ENCODE measurements at places on chromosomes 13 and 19.

DNA sequence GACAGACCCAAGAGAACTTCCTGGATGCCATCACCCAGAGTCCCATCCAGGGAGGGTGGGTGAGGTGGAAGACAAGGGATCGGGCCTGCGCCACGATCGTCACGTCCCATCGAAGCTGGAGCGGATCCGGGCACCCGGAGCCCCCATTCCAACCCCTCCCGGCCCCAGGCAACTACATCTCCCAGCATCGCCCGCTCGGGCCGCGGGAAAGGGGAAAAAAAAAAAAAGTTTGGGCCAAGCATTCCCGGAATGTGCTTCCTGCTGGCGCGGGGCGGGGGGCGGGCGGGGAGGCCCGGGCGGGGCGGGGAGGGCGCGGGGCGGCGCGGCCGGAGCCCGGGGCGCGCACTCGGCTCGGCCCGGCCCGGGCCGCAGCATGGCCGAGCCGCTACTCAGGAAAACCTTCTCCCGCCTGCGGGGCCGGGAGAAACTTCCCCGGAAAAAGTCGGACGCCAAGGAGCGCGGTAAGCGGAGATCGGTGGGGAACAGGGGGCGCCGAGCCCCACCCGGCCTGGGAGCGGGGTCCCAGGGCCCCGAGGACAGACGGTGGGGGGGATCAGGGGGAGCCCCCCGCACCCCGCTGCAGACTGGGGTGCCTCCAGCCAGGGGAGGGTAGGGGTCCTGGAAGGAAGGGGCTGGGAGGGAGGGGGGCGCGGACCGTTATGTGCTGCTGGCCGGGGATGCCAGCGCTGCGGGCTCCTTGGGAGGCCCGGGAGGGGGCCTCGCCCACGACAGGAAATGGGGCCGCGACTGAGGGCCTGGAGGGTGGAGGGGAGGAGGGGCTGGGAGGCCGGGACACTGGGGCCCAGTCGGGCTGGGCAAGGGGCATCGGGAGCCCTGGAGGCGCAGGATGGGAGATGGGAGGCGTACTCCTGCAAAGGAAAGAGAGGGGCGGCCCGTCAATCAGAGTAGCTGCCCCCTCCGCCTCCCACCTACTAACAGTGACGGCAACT is at the start of gene SYDE1:
Gene SYDE1, plus strand, starts transcription at position 341 of the 950 bp plus-strand sequence. Its CDS starts 33 bp downstream, at position 374.
- no peak for DNase-seq

GRCh38 chr19:55552620-55553019 is 7.3 kb upstream of the SBK3 start:
- no peak for DNase-seq

GRCh38 chr19:16069813-16070365 is 6.4 kb upstream of the TPM4 start:
- no peak for DNase-seq

DNA sequence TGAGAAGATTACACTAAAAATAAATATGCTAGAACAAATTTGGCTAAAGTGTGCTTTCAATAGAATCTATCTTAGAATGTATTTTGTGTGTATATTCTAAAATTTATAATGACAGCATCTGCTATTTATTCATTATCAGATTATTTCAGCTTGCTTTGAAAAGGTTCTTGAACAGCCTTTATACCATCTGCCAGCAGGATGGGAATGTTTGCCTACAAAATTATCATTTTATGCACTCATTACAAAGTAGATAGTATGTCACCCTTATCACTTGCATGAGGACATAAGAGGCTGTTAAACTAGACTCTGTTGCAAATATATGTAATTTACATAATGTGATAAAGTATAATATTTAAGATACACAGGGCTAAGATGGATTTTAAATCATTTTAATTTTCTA is 1286.9 kb upstream of the PCDH20 start:
- DNase-seq: no peak

DNA sequence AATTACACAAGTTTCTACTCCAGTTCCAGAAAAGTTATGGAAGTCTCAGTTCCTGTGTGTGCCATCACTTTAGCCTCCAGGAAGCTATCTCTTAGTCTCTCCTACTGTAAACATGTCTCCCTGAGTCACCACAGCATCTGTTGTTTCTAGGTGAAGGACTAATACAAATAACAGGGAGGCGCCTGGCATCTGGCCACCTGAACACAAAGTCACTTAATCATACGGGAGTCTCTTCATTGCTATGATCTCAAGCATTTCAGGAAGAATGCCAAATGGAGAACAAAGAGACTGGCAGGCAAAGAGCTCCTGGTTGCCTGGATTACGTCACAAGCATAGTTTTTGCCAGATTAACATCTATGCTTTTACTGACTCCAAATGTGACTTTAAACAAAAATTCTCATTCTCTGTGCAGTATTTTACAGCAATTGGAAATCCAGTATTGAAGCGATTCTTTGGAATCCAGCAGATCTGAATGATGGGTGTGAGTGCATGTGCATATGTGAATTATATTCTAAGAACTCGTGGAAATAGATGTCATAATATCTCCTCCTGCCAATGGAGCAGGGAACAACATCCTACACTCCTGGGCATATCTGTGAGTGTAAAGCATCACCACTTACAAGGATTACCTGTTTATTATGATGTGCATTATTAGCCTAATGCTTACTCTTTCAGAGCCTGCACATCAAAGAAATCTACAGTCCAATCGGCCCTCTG is 572.8 kb downstream of the PCDH9 start:
- DNase-seq: no peak

GRCh38 chr13:66210677-66211076 is 1019.5 kb downstream of the PCDH9 start:
- no peak for DNase-seq

GRCh38 chr19:7746903-7747884 is at the start of gene CD209:
CD209 (minus strand) TSS chr19:7747534; CDS start chr19:7747511, 23 bp downstream.
- no peak for DNase-seq

DNA sequence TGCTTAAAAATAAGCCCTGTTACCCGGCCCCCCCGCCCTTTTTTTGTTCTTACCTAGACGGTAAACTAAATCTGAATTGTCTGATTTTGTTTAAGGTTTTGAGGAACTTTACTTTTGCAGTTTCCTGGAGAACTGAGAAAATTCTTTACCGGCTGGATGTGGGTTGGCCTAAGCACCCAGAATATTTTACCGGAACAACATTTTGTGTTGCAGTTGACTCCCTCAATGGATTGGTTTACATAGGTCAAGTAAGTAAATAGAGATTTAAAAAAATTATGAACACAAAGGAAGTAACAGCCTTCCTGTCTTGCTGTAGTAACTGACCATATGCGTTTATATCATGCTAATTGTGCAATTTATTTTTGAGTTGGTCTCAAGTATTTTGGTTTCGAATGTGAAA is 785 bp downstream of the NHLRC3 start:
- DNase-seq: no peak

DNA sequence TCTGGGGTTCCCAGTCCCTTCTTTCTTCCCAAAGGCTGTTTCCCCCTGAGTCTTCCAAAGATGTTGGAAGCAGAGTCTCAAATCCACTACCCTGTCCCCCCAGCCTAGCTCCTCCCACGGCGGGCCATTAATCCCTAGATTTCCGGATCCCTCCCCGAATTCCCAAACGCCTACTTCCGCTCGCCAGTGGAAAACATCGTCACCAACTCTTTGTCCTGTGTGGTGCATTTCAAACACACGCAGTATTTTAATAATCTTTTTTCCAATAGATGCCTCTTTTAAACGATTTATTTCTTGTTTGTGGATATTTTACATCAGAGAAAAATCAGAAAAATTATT is 610 bp downstream of the ZNF791 start:
- no peak for DNase-seq

GRCh38 chr13:94711561-94712286 is 621 bp downstream of the SOX21 start:
- no peak for DNase-seq

GRCh38 chr13:81487151-81487550 is 1146.2 kb upstream of the SPRY2 start:
- no peak for DNase-seq

- no peak for DNase-seq
Observed at GRCh38 chr13:41467425-41467945, 10.1 kb downstream of the RGCC start.

DNA sequence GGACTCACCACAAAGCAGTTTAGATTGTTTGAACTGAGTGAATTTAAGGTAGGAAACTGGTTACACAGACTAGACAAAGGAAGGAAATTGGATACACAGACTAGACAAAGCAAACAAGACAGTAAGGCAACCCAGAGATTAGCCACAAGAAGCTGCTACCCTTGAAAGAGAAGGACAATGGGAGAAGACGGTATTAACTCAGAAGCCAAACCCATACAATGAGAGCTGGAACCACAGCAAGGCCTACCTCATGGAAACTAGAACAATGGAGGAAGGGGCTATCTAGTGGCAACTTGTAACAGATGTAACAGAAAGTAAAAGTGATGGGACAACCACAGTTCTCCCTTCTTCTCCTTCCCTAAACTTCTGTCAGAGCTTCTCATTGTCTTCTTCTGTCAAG is 410.9 kb upstream of the SPRY2 start:
- no peak for DNase-seq

GRCh38 chr13:109344552-109345157 is 441.7 kb downstream of the IRS2 start:
- no peak for DNase-seq

DNA sequence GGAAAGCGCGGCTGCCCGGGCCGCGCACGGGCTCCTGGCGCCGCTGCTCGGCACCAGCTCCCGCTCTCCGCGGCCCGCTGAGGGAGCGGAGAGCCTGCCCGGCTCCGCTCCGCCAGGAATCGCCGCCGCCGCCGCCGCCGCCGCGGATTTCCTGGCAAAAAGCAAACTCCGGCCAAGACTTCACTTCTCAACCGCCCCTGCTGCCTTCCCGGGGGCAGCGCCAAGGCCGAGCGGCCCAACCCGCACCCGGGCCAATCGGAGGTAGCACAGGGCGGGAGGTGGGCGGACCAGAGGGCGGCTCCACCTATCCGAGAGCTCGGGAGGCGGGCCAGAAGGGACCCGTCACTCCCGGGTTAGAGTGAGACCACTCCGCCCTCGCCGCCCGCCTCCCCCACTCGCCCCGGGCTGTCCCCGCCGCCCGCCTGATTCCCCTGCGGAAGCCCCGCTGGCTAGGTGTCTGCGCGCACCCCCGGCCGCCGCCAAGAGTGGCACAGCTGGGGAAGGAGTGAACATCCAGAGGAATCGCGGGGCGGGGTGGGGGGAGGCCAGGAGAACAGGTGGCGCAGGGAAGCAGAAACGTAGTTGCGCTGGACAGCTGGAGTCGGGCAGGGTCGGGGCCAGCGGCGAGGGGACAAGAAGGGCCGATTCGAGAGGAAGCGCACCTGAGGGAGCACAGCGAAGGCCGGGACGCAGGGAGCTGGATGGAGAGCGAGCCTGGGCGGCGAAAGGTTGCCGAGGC is at the start of gene LNX2:
Gene LNX2, minus strand, starts transcription at position 153 of the 739 bp plus-strand sequence. CDS start 38,826 bp downstream, outside the sequence.
- peak; percentile 96 for DNase-seq

- no peak for DNase-seq
Observed at GRCh38 chr19:29645911-29646310, 19.4 kb upstream of the PLEKHF1 start.

GRCh38 chr13:44347301-44347700 is 26.3 kb upstream of the SERP2 start:
- DNase-seq: no peak

- no peak for DNase-seq
Observed at GRCh38 chr13:77349365-77349764, 22.5 kb upstream of the MYCBP2 start.

- DNase-seq: no peak
Observed at GRCh38 chr13:91400063-91400399, 1.6 kb downstream of the GPC5 start.

DNA sequence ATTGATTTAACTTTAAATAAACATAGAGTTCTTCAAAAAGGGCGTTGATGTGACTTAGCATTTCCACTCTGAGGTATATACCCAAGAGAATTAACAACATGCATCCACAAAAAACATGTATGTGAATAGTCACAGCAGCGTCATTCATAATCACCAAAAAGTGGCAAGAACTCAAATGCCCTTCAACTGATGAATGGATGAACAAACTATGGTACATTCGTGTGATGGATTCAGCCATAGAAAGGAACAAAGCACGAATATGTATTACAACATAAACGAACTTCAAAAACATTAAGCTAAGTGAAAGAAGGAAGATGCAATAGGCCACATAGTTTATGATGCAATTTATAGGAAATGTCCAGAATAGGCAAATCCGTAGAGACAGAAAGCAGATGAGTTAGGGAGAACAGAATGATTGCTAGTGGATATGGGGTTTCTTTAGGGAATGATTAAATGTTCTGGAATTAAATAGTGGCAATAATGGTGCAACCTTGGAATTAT is 72.3 kb upstream of the UQCRFS1 start:
- DNase-seq: no peak

DNA sequence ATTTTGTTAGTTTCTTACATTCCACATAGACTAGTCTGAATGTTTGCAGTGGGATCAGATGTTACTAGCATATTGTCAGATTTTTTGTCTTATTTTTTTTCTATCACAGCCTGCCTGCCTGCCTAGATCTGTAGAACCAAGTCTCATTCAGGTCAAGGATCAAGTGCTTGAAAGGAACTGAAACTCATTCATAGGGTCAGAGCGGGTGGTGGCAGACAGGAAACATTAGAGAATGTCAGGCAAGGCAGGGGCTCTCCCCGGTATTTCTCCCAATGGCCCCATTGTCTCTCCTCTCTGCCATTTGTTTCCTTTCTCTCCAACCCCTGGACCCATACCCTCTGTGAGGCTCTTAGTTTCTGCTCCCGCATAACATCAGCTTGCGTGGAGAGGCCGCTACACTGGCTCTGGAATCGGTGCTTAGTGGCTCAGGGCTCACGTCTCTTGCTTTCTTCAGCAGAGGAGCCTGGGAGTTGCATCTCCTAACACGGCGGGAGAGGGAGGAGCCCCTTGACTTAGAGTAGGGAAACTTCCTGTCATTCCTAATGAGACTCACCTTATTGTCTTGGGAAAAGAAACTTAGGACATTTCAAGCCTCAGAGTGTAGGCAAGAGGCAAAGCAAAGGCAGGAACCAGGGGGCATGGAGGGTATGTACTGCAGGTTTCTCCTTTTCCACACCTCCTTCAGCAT is 35.6 kb upstream of the SPATA13 start:
- no peak for DNase-seq

DNA sequence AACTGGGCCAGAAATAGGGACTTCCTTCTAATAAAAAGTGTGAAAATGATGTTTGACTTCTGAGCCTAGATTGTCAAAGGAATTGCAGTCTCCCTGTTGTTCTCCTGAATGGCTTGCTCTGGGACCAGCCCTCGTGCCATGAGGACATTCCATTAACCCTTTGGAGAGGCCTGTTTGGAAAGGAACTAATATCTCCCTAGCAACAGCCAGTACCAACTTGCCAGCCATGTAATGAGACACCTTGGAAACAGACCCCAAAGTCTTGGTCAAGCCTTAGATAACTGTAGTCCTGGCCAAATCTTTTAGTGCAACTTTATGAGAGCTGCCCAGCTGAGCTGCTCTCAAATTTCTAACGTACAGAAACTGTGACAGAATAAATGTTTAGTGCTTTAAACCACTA is 8.2 kb upstream of the SIAH3 start:
- no peak for DNase-seq

- no peak for DNase-seq
Observed at GRCh38 chr13:65057986-65058385, 2172.2 kb downstream of the PCDH9 start.

DNA sequence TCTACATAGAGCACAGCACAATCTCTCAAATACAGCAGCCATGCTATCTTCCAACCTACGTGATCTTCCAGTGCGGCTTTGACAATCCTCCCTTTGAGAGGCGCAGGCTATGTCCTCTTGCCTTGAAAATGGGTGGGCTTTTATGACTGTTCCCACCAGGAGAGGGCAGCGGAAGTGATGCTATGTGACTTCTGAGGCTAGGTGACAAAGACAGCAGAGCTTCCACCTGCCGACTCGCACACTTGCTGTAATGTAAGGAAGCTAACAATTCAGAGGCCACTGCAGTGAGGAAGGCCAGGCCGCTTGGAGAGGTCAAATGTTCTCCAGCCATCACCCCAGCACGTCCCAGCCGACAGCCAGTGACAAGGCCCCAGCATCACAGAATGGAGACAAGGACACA is 65.8 kb downstream of the MRPL57 start:
- no peak for DNase-seq
